ENCODE measurements at places on chromosomes 7 and 10. TPM values are rescaled to one million over a fixed set of nuclear protein-coding genes. Genes with fewer than 3 reads are reported as not detected.

DNA sequence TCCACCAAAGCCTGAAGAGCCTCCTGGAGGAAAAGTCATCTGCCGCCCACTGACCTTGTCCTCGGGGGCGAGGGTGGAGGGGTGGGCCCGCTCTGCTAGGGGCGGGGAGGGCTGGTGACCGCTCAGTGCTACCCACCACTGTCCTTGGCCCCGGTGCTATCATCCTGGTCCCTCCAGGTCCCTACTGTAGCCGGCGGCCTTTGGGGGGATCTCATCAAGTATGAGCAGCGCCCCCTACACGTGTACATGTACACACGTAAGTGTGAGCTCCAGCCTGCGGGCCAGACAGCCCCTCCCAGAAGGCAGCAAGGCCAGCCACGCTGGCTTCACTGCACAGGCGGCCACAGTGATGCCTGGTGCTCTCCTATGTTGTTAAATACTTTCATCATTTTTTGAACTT lies 19.6 kb downstream of the TTYH3 start:
- DNase-seq, result no peak

Gene TMEM213
- total RNA-seq, result 0.16 TPM

DNA sequence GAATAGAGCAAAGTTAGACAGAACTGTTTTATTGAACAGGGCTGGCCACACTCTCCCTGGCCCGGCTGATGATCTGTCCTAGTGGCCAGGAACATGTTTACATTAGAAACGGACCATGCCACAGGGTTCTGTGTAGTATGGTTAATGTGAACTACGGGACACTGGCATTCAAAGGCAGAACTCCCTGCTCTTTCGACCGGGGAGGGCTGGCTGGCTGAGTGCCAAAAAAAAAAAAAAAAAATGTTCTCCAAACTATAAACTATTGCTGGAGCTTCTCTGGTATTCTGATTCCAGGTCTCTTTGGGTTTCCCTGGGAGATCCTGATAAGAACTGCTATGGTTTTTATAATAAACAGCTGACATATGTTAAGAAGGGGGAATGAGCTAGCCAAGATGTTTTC lies 1262.6 kb upstream of the SORCS1 start:
- DNase-seq, result no peak

DNA sequence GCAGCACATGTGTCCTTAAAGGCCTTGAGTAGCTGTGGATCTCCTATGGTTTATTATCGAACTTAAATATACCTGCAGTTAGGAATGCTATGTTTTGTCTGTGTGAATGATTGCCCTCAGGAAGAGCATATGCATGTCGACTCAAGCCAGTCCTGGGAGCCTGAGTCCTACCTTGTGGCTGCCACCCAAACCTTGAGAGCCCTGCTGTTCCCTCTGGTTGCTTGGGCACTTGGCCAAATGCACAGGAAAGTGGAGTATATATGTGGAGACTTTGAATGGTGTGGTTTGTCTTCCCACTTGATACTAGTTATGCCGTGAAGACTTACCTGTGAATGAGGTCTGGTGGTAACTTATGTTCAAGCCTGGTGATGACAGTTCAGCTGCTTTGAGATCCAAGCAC lies 409.8 kb downstream of the LRMDA start:
- no peak for DNase-seq

DNA sequence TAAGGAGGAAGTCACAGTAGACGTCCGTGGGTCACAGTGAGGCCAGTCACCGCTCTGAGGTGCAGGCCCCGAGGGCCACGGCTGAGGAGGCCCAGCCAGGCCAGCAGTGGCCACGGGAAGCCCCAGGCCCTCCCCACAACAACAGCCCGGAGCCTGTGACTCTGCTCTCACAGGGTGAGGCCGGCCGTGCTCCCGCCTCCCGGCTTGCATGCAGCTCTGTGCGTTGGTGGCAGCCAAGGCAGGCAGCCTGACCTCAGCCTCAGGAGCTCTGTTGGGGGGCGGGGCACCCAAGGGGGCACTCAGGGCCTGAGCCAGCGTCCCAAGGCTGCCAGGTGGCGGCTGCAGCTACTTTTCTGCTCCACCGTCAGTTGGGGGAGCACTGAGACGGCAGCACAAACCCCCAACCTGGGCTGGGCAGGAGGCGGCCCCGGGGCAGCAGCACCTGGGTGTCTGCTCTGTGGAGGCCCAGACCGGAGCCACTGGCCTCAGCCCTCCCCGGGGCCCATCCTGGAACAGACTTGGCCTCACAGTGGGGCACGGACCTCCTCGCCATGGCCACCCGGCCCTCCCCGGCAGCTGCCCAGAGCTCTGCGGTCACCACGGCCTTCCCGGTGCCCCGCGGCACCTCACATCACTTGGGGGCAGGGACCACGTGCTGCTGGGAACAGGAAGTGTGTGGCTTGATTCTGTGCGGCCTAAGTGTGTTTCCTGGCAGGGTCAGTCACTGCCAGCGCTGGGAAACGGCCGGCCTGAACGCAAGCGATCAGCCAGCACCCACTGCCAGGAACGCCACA lies 13.3 kb downstream of the CYP2W1 start:
- no peak for DNase-seq

GRCh38 chr10:97079448-97079847 lies 106.3 kb downstream of the SLIT1 start:
- no peak for DNase-seq

DNA sequence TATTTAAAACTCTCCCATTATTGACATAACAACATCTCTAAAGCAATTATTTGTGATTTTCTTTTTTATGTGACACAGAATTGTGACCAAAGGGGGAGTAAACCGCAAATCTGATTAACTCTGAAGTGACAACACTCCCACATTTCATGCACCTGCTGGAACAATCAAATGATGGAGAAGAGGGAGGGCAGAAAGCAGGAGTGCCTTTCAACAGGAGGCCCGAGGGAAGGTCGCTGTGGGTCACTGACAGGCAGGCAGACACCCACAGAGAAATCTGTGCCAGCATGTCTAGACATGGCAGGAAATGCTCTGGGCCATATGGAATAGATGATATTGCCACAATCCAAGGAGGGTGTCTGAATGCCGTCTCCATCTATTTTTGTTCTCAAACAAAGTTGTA lies 247.3 kb downstream of the DOCK4 start:
- DNase-seq, result no peak

Gene RAB19
- total RNA-seq, result 6.2 TPM

DNA sequence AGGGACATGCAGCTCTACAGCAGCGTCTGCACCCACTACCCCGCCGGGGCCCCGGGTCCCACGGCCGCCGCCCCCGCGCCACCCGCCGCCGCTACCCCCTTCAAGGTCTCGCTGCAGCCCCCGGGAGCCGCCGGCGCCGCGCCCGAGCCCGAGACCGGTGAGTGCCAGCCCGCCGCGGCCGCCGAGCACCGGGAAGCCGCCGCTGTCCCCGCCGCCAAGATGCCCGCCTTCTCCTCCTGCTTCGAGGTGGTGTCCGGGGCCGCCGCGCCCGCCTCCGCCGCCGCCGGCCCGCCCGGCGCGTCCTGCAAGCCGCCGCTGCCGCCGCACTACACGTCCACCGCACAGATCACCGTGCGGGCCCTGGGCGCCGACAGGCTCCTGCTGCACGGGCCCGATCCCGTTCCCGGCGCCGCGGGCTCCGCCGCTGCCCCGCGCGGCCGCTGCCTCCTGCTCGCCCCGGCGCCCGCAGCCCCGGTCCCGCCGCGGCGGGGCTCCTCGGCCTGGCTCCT lies 631 bp downstream of the OTUD1 start:
- no peak for DNase-seq

Gene SLC13A1
- total RNA-seq, result not detected

- no peak for DNase-seq
Measured at GRCh38 chr10:121425623-121426022, 172.6 kb downstream of the FGFR2 start.

DNA sequence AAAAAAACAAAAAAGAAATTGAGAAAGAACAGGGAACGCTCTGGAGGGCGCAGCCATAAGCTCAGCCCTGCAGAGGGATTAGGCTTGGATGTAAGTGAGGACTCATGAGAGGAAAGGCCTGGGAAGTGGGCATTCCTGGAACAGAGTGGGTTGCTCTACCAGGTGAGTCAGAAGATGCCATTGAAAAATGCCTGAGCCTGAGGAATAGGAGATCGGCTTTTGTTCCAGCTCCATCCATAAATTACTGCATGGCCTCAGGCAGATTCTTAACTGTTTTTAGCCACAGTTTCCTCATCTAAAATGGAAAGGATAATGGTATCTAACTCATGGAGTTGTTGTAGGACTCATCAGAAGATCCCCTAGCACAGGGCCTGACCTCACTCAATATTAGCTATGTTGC lies 1.1 kb upstream of the RGR start:
- DNase-seq, result no peak

Gene ORAI2
- total RNA-seq, result 6.9 TPM

GRCh38 chr10:46327685-46328084 lies 40.9 kb downstream of the ANTXRL start:
- no peak for DNase-seq

Gene CHRM2
- 0.08 TPM for total RNA-seq

DNA sequence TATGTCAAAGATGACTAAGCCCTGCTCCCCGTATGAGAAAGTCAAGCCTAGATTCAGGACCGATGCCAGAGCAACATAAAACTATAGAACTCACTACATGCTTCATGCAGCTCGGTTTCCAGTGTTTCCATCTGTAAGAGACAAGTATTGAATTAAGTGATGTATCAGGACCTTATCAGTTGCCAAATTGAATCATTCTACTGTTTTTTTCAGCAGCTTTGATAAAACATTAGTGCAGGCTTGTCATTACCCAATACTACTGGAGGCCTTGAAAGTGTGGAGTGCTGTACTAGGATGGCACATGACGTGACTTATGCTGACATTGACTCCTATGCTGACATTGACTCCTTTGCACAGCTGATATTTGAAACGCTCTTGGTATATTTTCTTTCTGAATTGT lies 10.8 kb upstream of the NRP1 start:
- DNase-seq, result no peak

Gene GGCT
- 17.5 TPM for total RNA-seq

- DNase-seq, result no peak
Measured at GRCh38 chr10:59234816-59235429, 58.5 kb downstream of the PHYHIPL start.

DNA sequence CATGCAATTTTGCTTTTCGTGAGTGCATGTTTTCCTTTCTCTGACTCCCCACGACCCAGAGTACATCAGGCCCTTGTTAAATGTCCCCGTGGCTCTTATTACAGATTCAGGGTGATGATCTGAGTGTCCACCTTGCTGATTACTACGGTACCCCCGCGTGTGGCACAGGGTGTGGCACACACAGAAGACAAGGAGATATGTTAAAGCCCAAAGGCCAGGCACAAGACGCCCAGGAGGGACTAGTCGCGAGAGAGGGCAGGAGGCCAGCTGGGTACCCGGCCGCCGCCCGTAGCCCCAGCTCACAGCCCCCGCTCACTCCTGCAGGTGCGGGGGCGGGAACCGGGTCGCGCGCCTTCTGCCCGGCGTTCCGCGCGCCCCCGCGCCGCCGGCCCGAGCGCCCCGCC lies 281 bp upstream of the EXOC6 start:
- DNase-seq, result no peak

DNA sequence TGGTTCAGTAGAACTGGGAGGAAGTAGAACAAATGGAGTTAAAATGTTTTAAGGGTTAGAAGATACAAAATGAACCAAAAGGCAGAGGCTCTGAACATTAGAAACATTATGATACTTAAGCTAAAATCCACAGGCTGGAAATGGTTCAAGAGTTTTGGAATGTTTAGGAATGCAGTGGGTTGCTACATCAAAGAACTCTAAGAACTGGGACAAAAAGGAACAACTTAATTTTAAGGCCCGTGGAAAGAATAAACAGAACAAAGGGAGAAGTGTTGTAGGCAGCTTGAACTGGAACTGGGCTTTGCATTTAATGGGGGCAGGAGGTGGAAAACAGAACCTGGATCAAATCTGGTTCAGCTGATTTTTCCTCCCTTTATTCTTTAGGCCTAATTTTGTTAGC lies 3.5 kb upstream of the C7orf25 start:
- DNase-seq, result no peak

Gene CCDC146
- total RNA-seq, result 2.5 TPM

GRCh38 chr7:122768827-122769226 lies 66.1 kb upstream of the RNF148 start:
- no peak for DNase-seq

Gene IQUB
- 0.81 TPM for total RNA-seq

- no peak for DNase-seq
Measured at GRCh38 chr10:10007957-10008356, 1009.7 kb upstream of the CELF2 start.

DNA sequence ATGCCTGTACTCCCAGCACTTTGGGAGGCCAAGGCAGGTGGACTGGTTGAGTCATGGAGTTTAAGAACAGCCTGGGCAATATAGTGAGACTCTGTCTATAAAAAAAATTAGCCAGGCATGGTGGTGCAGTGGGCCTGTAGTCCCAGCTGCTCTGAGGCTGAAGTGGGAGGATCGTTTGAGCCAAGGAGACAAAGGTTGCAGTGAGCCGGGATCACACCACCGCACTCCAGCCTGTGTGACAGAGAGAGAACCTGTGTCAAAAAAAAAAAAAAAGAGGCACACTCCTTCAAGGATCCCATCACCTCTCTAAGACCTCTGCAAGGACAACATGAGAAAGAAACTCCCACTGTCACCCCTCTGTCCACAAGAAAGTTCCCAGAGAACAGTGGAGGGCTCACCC lies 4.4 kb downstream of the NAT16 start:
- DNase-seq, result no peak

- no peak for DNase-seq
Measured at GRCh38 chr7:55314967-55315366, 50.2 kb upstream of the LANCL2 start.

Gene FAM25G
- not detected for total RNA-seq

DNA sequence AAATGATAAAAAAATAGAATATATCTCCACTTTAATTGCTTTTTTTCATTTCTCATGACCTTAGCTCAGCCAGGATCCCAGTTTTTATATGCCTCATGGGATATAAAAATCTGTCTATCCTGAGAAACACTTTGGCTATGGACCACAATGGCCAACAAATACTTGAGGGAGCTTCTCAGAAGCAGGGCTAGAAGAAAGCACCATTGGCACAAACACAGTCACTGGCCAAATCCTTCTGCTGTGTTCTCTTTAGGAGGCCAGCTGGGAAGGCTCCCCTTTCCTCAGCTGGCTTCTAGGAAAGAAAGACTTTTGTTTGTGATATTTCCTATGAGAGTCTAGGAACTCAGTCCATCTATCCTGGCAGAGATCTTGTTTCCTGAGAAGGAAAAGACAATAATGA lies 856.2 kb upstream of the GHITM start:
- no peak for DNase-seq

Gene NUB1
- 26.9 TPM for total RNA-seq
